Left cardiac atrium (tissue), 4 donors: ENCODE measurements at places on chromosomes 5 and 9. TPM values are rescaled to one million over a fixed set of nuclear protein-coding genes. Genes with fewer than 3 reads are reported as not detected.

Gene PCDHGB5
- total RNA-seq = 7.7 TPM

Gene DMRTA1
- 0.26 TPM for total RNA-seq

- DNase-seq = no peak
Measured at GRCh38 chr5:143976055-143976454, 164.1 kb downstream of the HMHB1 start.

GRCh38 chr5:117262572-117263131 is 688.0 kb upstream of the SEMA6A start:
- DNase-seq = no peak

Gene GFRA3
- 0.92 TPM for total RNA-seq

DNA sequence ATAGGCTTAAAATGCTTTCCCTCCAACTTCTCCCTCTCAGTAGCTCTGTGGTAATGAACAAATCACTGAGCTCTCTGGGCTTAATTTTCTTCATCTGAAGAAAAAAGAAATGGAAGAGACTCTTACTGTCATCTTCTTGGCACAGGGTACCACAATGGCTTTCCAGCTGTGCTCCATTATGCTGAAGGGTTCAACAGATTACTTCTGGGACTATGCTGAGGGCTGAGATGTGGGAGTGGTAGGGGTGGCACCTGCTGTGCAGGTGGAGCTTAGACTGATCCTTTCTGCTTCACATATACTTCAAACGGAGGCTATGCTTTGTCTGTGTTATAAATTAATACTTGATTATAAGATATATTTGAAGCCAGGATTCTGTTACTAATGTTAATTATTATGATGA is 840.2 kb upstream of the C9orf72 start:
- DNase-seq = no peak

DNA sequence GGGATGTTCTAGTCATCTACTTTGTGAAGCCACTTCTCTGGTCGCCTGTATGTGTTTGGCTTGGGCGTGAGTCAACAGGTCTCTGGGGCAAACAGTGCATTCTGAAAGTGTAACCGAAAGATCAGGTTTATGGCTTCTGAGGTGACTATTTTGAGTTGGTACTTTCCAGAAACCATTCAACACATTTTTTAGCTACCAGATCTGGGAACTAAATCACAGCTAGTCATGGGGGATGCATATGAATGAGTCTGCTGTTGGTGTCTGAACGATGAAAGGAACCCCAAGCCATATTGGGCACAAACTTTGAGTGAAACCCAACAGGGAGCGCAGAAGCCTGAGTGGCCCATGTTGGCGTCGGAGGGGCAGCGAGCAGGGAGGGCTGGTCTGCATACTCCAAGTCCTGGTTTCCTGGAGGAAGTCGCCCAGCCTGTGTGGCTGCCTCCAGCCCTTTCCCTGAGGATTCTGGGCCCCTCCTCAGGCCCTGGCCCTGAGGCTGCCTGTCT is 35.3 kb downstream of the UBE2QL1 start:
- no peak for DNase-seq

Gene ITK
- 1.6 TPM for total RNA-seq

Gene SLC25A2
- not detected for total RNA-seq

DNA sequence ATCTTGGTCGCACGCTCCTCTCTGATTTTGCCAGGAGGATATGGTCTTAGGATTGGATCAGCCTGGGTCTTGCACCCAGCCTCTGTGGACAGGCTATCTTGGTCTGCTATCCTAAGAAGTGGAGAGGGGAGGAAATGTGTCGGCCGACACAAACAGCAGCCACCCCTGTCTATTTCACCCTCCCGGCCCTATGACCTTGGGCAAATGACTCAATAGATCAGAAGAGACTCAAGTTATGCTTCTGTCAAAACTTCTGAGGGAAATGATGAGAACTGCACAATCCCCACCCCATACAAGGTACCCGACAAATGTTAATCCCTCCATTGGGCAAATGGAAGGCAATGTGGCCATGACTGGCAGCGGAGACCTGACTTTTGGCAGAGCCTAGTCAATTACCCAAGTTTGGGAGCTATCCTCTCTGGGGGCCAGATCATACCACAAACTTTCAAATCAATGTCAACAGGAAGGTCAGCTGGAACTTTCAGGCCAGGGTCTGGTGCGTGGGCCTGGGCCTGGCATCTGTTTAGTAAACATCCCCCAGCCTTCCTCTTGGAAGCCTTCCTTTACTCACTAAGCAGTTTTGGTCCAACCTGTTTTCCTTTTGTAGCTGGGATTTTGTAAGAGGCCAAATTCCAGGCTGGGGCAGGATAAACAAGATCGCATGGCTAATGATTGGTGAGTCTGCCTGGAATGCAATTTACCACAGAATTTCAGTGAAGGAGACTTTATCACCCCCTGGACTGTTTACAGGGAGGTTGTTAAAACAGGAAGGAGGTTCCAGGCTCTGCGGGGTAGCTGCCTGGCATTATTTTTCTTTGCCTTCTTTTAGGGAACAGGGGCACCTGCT is 64.2 kb upstream of the CPEB4 start:
- DNase-seq = no peak

Gene ANXA2R
- 1.6 TPM for total RNA-seq

DNA sequence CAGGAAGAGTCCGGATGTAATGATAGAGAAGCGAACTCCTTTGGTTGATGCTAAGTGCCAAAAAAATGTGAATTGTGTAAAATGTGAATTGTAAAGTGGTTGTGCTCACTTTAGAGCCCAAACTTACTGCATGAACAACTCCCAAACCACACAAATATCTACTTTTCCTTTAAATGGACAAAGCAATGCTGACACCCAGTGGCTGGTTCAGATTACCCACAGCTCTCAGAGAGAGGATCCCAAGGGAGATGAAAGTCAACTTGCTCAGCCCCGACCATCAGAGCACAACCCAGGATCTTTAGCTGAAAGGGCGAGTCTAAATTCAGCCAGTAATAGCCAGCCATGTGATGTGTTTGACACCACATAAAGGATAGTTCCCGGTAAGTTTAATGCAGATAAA is 133.7 kb downstream of the NMUR2 start:
- DNase-seq = no peak

DNA sequence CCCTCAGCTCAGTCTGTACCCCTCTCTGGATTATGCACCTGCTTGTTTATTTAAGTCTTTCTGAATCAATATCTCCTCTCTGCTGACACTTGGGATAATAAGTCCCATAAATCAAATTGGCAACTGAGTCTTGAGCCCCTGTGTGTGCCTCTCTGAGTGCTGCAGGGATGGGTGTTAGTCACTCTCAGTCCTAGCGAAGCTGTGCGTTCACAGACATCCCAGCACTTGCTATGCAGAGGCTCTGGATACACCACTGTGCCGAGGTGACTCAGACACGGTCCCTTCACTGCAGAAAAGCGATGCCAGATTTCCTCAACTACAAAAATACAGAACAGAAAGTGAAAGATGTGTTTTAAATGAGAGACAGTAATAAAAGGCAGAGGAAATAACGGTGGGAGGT is 4.1 kb upstream of the KCNMB1 start:
- DNase-seq = no peak

Gene SLC34A3
- total RNA-seq = not detected

Gene TMEM171
- not detected for total RNA-seq

DNA sequence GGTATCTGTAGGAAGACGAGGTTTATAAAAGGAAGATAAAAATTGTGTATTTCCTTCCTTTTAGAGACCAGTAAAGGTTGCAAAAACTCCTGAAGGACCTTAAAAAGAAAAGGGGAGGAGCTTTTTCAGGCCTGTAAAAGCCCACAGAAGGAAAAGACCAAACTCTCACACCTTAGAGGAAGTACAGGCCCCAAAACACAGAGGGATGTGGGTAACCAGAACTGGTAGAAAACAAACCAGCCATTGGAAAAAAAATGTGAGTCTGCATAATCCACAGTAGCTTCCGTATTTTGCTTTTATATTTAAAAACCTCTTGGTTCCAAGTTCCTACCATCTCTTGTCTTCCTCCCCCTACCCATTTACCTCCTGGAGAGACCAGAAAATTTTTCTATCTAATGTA is 8.5 kb downstream of the GIN1 start:
- no peak for DNase-seq

GRCh38 chr9:69085569-69086283 is 50.2 kb downstream of the FXN start:
- DNase-seq = no peak

GRCh38 chr9:107681988-107682387 is 192.4 kb upstream of the KLF4 start:
- DNase-seq = no peak

GRCh38 chr5:56589481-56589860 is 225.9 kb upstream of the MAP3K1 start:
- no peak for DNase-seq

GRCh38 chr5:132759114-132760048 is 12.2 kb downstream of the CCNI2 start:
- DNase-seq = no peak

GRCh38 chr9:133762488-133763271 is 24.5 kb upstream of the SARDH start:
- no peak for DNase-seq

DNA sequence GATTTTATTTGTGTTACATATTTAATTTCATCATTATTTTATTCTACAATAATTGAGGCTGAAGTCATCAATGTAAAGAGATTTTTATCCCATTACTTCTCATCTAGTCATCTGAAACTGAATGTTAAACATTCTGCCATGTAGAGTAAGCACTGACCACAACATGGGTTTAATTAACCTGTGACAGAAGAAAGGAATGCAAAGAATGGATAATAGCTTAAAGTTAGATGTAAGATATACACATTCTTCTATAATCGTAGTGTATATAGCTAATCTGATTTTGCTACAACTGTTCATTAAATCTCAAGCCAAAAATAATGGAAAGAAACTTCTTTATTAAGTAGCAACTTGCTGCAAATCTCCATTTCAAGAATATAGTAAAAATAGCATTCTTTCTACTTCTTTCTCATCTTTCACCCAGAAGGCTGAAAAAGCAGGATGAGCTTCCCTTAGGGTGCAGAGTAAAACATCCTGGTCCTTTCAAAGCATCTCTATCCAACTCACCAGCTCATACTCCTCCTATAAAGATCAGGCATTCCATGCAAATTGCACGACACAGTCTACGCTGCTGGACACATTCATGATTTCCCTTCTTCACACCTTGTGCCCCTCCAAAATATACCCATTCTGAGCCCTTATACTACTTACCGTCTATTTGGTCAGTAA is 115.2 kb downstream of the EFNA5 start:
- DNase-seq = no peak

- peak; percentile 59 for DNase-seq
Measured at GRCh38 chr5:169895926-169896325, 84.4 kb downstream of the INSYN2B start.

GRCh38 chr9:123373447-123373923 is 17.5 kb downstream of the CRB2 start:
- DNase-seq = no peak

DNA sequence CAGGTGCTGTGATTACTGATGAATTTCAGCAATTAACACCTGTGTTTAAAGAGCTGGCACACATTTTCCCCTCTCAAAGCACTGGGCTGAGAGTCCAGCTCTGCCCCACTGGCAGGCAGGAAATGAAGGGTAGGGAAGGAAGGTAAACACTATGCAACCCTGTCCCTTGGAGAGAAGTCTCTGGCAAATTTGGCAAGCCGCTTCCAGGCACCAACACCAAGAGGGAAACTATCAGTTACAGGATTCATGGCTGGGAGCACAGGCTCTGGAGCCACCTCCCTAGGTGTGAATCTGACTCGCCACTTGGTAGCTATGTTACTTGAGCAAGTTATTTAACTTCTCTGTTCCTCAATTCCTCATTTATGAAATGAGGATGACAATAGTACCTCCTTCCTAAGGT is 3.3 kb downstream of the ANKS6 start:
- DNase-seq = no peak

- no peak for DNase-seq
Measured at GRCh38 chr5:22352493-22352892, 500.7 kb downstream of the CDH12 start.

Gene IL13
- total RNA-seq = not detected

Gene DCP2
- 23.7 TPM for total RNA-seq

DNA sequence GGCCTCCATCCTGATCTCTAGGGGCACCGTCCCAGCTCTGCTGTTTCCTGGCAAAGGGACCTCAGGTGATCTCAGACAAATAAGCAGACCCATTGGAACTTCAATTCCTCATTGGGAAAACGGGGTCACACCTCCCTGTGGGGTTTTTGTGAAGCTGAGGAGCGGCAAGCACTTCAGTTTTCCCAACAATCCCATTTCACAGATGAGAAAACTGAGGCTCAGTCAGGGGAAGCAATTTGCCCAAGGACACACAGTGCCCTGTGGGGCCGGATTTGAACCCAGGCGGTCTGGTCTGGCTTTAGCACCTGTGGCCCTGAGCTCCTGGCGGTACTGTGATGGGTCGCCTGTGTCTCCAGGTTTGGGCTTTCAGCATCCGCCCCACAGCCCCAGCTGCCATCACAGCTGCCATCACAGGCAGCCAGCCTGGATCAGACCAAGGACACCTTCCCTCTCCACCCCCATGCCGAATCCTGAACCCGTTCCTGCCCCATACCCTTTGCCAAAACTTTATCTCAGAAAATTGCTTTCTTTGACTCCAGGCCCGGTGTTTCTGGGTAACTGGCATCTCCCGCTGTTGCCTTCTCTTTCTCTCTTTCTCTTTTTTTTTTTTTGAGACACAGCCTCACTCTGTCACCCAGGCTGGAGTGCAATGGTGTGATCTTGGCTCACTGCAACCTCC is 26.4 kb downstream of the NCS1 start:
- DNase-seq = no peak

DNA sequence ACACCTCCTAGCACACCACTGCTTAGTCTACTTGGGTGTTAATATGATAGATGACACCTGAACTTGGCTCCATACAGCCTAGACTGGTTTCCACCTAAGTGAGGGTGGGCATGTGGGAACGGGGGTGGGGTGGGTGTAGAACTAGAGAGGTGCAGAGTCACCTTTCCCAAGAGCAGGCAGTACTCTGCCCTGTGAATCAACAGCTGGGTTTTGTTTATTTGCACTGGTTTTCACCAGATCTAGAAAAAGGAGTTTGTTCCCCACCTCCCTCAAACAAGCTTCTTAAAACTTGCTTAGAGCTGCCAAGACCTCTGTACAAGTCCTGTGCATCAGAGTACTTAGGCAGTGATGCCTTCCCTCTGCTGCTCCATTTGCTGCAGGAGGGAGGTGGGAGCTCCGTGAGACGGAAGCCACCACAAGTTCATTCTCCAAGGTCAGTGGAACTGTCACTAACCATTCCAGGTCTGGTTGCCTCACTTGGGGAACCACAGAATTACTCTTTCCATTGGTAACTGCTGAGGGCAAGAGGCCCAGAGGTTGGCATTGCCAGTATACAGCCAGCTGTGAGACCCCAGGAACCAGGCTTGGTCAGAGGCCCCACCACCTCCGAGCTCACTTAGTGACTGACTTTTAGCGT is 163.5 kb downstream of the NR3C1 start:
- DNase-seq = no peak

- no peak for DNase-seq
Measured at GRCh38 chr9:111066468-111066867, 28.2 kb upstream of the LPAR1 start.

Gene ABL1
- 40.8 TPM for total RNA-seq

Gene FOXD1
- total RNA-seq = 0.09 TPM

- no peak for DNase-seq
Measured at GRCh38 chr5:181245427-181246275, 1.9 kb upstream of the RACK1 start.

GRCh38 chr5:60972231-60972630 is 27.2 kb downstream of the NDUFAF2 start:
- DNase-seq = no peak

GRCh38 chr5:39201160-39201780 is 18.1 kb downstream of the FYB1 start:
- no peak for DNase-seq

- no peak for DNase-seq
Measured at GRCh38 chr5:56807679-56808078, 7.7 kb upstream of the MAP3K1 start.
